HT-29 (cell line): ENCODE measurements at places on chromosomes 4 and X. TPM values are rescaled to one million over a fixed set of nuclear protein-coding genes. Genes with fewer than 3 reads are reported as not detected.
A peak's percentile ranks its signal among the peaks of the same experiment; 100 is the strongest.

DNA sequence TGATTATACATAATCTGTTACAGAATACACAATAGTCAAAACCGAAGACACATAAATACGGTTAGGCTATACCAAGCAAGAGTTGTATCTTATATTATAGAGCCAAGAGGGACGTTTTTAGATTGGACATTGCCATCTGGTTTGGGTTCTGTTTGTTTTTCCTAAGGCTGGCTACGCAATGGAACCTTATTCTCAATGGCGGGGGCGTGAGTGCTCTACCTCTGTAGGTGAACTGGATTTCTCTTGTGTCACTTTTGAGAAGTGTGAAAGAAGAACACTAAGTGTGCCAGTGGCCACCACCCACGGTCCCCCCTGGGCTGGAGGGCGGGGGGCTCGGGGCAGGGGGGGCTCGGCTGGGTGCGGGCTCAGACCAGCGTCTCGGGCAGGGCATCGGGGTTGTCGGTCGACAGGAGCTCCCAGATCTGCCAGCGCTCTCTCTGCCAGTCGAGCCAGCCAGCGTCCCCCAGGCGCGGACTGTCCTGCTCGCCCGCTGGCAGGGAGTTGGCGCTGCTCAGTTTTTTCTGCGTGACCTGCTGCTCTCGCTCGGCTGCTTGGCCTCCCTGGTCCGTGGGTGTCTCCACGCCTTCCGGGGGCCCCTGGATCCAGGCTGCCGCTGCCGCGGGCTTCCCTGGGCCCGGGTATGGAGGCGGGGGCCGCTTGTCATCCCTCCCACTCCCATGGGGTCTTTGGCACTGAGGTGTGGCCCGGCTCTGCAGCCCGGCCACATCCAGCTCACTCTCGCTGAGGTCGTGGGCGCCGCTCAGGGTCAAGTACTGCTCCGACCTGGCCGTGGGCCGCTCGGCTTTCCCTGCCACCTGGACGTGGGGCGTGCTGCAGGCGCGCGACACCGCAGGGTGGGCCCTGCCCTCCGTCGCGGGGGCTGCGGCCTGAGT is 27.6 kb downstream of the HCCS start:
- no peak for DNase-seq

DNA sequence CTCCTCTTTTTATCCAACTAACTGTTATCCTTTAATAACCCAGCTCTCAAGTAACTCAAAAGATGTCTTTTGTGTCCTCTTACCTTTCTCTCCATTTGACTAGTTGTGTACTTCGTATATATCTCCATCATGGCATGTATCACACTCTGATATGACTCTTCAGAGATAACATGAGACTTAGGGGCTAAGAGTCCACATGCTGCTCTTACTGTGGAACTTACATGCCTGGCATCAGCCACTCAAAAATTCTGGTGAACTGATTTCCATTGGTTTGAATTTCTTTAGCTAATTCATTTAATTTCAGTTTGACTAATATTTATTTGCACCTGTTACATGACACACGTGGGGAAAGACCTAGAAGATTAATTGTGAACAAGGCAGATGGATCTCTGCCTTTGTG is 317.3 kb downstream of the HS3ST1 start:
- no peak for DNase-seq

GRCh38 chr4:13032936-13033335 is 451.2 kb downstream of the RAB28 start:
- no peak for DNase-seq

DNA sequence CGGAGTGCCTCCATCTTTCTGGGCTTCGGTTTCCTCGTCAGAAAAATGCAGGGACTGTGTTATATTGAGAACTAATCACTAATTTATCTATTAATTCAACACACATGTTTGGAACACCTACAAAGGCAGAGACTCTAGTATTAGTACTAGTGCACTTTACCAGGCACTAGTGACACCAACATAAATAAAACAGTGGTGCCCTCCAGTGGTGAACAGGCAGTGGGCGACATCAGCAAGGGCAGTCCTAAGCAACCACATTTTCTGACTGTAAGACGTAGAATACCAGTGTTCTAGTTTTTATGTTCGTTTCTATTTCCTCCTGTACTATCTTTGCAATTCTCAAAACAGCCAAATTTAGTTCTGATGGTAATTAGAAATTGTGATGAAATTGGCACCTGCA is 69.1 kb upstream of the UCP1 start:
- peak; percentile 41 for DNase-seq

DNA sequence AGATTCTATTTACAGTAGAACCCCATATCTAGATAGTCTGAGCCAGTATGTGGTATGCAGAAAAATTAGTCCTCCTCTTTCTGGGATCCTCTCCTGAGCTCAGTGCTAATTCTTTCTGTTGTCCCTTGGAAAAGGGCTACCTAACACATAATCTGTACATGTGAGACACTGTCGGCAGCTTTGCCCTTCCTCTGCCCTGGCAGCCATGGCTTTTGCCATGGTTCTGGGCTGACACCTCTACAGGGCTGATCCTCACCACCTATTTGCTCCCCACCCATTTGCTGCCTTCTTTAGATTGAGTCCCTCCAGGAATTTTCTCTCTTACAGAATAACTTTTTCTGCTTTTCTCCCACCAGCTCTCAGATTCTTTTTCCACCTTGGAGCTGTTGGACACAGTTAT is 64.7 kb upstream of the MAP9 start:
- DNase-seq = no peak

Gene SSX3
- total RNA-seq = not detected in 2 replicates

DNA sequence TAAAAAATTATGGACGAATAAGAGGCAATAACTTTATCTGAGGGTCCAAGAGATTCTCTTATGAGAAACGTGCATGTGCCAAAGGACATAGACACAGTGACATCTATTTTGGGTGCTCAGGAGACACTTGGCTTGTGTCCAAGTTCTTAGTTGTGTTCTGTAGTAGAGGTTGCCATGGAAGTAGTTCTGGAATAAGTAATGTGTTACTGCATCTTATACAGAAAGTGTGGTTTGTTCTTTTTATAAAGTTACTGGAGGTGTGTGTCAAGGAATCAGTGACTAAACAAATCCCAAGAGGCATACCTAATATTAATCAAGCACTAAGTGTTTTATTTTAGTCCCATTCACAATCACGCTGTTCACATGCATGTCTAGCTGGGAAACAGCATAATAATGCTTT is 305.7 kb downstream of the ARHGAP24 start:
- no peak for DNase-seq

Gene SOD3
- total RNA-seq = 2.0 and 3.3 TPM in 2 replicates

Gene POF1B
- 46.3 and 48.7 TPM in 2 replicates for total RNA-seq

GRCh38 chr4:107468812-107469211 is 251.2 kb downstream of the PAPSS1 start:
- DNase-seq = no peak

DNA sequence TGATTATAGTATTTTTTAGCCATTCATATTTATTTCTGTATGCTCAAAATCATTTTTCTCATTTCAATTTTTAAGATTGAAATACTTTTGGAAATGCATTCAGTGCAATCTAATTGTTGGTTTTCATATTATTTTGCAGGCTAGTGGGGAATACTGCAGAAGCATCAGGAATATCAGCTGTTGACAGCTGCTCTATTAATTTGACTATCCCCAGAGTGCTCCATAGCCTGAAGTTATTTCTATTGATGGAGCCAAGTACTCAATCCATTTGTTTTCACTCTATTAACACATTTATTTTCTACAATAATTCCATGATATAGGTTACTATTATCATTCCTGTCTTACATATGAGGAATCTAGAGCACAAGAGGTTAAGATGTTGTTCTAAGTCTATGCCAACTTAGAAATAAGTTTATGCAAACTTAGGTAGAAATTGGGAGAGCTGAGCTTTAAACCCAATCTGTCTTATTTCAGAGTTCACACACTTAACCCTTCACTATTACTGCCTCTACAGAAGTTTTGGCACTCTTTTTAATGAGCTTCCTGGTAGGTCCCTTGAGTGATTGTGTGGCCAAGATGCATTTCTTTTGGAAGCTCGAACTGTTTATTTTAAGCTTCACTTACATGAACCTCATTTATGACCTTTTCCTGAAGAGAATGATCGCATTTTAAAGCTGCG is 65.6 kb upstream of the PCDH18 start:
- DNase-seq = no peak

DNA sequence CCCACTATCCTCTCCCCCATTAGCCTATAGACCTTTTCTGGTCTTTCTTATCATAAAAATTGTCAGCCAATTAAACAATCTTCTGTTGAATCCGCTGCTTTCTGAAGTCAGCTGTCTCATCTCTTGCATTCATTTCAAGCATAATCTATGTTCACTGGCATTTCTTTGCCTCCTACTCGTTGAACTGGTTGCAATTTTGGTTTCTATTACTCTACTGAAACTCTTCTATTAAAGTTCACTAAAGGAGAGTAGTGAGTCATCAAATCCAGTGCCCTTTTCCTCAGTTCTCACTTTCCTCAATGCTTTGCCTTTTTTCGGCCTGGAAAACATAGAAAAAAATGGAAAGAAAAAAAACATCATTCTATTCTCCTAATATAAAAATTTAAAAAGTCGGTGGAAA is 23.9 kb upstream of the CXCL13 start:
- no peak for DNase-seq
